Upper lobe of right lung (tissue), 1 donor: ENCODE measurements at places on chromosomes 11 and 22. TPM values are rescaled to one million over a fixed set of nuclear protein-coding genes. Genes with fewer than 3 reads are reported as not detected.
A peak's percentile ranks its signal among the peaks of the same experiment; 100 is the strongest.

DNA sequence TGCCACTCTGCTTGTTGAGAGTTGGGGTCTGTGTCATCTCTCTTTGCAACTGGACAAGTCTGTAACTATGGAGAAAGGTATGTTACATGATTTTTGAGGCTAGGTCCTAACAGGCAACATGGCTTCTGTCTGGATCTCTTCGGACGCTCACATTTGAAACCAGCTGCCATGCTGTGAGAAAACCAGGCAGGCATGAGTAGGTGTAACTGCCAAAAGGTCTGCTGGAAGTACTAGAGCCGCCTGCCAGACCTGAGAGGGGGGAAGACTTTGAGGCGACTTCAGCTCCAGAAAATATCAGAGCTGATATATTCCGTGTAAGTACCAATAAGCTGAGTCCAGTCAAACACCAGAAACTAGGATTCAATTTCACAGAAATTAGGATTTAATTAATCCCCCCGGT, 579.5 kb downstream of the LRRC4C start:
- no peaks in the 10 kb centered on the region for H3K36me3 ChIP-seq
- no peak overlapping the region for H3K4me3 ChIP-seq
- no peaks in the 10 kb centered on the region for H3K27me3 ChIP-seq
- DNase-seq: no peak

- H3K27ac ChIP-seq: no peak overlapping the region
- no peaks in the 10 kb centered on the region for H3K27me3 ChIP-seq
- H3K4me1 ChIP-seq: peaks cover 16% of the 10 kb centered on the region
- H3K36me3 ChIP-seq: no peaks in the 10 kb centered on the region
- no peak overlapping the region for H3K4me3 ChIP-seq
- DNase-seq: no peak
Measured at GRCh38 chr11:95299078-95299679, 68.2 kb upstream of the SESN3 start.

Gene TRPM5
- not detected for total RNA-seq

- H3K4me1 ChIP-seq: no peaks in the 10 kb centered on the region
- H3K4me3 ChIP-seq: no peak overlapping the region
- H3K36me3 ChIP-seq: no peaks in the 10 kb centered on the region
- DNase-seq: no peak
- no peaks in the 10 kb centered on the region for H3K27me3 ChIP-seq
- H3K27ac ChIP-seq: no peak overlapping the region
Measured at GRCh38 chr11:127225619-127226018, 225.0 kb upstream of the KIRREL3 start.

DNA sequence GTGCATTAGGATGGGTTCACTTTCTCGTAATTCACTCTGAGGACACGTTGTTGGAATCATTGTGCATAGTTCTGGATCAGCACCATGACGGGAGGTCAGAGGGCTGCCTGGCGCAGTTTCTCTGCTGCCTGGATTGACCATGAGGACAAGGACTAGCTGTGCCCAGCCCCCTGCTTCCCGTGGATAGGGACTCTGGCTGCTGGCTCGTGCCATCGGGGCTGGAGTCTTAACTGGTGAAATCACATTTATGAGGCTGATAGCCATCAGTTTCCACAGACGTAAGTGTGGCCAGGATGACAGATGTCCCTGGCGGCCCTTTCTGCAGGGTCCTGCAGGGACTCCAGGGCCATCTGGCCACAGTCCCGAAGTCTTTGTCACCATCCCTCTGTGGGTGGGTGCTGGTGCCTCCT, 24.1 kb upstream of the GRAMD4 start:
- no peak overlapping the region for H3K4me3 ChIP-seq
- H3K27ac ChIP-seq: no peak overlapping the region
- H3K4me1 ChIP-seq: peaks cover 42% of the 10 kb centered on the region
- DNase-seq: peak; percentile 68
- no peaks in the 10 kb centered on the region for H3K36me3 ChIP-seq

- no peak overlapping the region for H3K27ac ChIP-seq
- no peak overlapping the region for H3K4me3 ChIP-seq
- no peaks in the 10 kb centered on the region for H3K27me3 ChIP-seq
- no peaks in the 10 kb centered on the region for H3K4me1 ChIP-seq
Measured at GRCh38 chr11:8009856-8010255, 22.7 kb downstream of the EIF3F start.

DNA sequence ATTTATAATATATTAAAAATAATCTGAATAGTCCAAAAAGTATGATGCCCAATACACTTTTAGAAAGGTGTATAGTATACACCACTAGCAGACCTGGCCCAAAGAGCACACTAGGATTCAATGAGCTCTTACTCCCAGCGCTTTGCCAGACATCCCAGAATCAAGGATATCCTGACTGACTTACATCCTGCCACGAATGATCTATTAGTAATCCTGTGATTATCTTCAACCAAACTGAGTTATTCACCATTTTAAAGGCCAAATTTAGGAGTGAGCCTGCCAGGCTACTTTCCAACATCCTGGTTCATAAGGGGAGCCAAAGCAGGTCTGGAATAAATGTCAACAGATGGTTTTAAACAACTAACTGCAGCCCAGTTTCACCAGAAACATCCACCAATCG, 60.8 kb upstream of the FAM181B start:
- no peak overlapping the region for H3K4me3 ChIP-seq
- no peaks in the 10 kb centered on the region for H3K36me3 ChIP-seq
- H3K27ac ChIP-seq: no peak overlapping the region

Gene P2RY6
- total RNA-seq: 3.2 TPM

- H3K4me3 ChIP-seq: no peak overlapping the region
- no peaks in the 10 kb centered on the region for H3K27me3 ChIP-seq
- H3K27ac ChIP-seq: no peak overlapping the region
- no peak for DNase-seq
- peaks cover 4% of the 10 kb centered on the region for H3K36me3 ChIP-seq
Measured at GRCh38 chr11:46736615-46737014, 17.6 kb downstream of the F2 start.

- H3K36me3 ChIP-seq: no peaks in the 10 kb centered on the region
- H3K27ac ChIP-seq: no peak overlapping the region
- H3K27me3 ChIP-seq: no peaks in the 10 kb centered on the region
- H3K4me3 ChIP-seq: peak overlapping the region; percentile 33
- peaks cover 3% of the 10 kb centered on the region for H3K4me1 ChIP-seq
- peak; percentile 91 for DNase-seq
Measured at GRCh38 chr22:19730655-19731360, 7.5 kb downstream of the GP1BB start.

- no peak for DNase-seq
- H3K27ac ChIP-seq: peak overlapping the region; percentile 69
- H3K4me3 ChIP-seq: peak overlapping the region; percentile 79
- peaks cover 14% of the 10 kb centered on the region for H3K4me1 ChIP-seq
- no peaks in the 10 kb centered on the region for H3K27me3 ChIP-seq
Measured at GRCh38 chr11:36288442-36289225, 590 bp downstream of the COMMD9 start.

- no peaks in the 10 kb centered on the region for H3K36me3 ChIP-seq
- H3K27me3 ChIP-seq: no peaks in the 10 kb centered on the region
- H3K27ac ChIP-seq: no peak overlapping the region
- no peak for DNase-seq
Measured at GRCh38 chr11:16512198-16512898, 156.0 kb upstream of the SOX6 start.

- peaks cover 26% of the 10 kb centered on the region for H3K4me1 ChIP-seq
- no peak for DNase-seq
- peaks cover 52% of the 10 kb centered on the region for H3K36me3 ChIP-seq
- no peaks in the 10 kb centered on the region for H3K27me3 ChIP-seq
- H3K4me3 ChIP-seq: peak overlapping the region; percentile 63
- peak overlapping the region; percentile 93 for H3K27ac ChIP-seq
Measured at GRCh38 chr11:66068923-66069714, 953 bp upstream of the PACS1 start.

- no peaks in the 10 kb centered on the region for H3K4me1 ChIP-seq
- DNase-seq: peak; percentile 39
- no peaks in the 10 kb centered on the region for H3K36me3 ChIP-seq
- no peak overlapping the region for H3K4me3 ChIP-seq
Measured at GRCh38 chr22:29251981-29252911, 15.5 kb downstream of the RHBDD3 start.

DNA sequence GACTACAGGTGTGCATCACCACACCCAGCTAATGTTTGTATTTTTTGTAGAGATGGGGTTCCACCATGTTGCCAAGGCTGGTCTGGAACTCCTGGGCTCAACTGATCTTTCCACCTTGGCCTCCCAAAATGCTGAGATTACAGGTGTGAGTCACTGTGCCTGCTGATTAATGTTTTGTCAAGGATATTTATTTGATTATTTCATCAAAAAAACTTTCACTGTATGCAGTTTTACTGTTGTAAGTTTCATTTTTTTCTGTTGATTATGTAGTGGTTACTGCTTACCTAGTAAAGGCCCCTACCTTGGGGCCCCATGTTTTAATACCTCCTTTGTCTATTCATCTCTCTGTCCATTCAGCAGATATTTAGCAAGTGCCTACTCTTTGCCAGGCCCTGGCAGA, 16.7 kb upstream of the FAM168A start:
- no peaks in the 10 kb centered on the region for H3K36me3 ChIP-seq
- no peaks in the 10 kb centered on the region for H3K27me3 ChIP-seq
- DNase-seq: no peak
- H3K27ac ChIP-seq: no peak overlapping the region
- H3K4me1 ChIP-seq: no peaks in the 10 kb centered on the region

DNA sequence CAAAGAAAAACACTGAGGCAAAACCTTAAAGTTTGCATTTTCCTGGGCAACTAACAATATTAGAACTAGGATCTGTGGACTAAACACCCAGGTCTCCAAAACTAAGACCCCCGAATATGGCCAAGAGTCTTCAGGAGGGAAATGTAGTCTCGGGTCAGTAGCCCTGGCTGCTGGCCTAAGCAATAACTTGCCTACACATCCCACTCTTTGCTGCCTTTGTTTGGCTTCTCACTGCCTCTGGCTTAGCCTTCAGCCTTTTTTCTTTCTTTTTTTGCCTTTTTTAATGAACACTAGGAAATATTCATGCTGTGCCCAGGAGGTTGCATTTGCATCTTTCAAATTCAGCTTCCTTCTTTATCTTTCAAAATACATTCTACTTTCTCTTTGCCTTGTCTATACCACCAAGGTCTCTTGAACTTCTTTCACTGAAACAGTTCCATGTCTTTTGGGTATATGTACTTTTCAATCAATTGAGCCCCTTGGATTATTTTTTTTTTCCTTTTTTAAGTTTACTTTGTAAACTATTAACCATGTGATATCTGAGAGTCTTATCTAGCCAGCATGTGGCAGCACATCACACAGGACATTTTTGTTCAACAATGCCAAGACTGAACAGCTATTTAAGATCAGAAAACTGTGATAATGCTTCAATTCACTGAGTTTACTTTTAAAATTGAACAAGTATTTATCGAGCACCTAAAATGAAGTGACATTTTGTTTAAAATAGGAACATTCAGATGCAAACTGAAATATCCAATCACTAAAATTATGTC, 165.0 kb upstream of the TRPC6 start:
- peak overlapping the region; percentile 11 for H3K4me3 ChIP-seq
- peak overlapping the region; percentile 39 for H3K27ac ChIP-seq
- H3K27me3 ChIP-seq: no peaks in the 10 kb centered on the region
- DNase-seq: no peak
- no peaks in the 10 kb centered on the region for H3K4me1 ChIP-seq

DNA sequence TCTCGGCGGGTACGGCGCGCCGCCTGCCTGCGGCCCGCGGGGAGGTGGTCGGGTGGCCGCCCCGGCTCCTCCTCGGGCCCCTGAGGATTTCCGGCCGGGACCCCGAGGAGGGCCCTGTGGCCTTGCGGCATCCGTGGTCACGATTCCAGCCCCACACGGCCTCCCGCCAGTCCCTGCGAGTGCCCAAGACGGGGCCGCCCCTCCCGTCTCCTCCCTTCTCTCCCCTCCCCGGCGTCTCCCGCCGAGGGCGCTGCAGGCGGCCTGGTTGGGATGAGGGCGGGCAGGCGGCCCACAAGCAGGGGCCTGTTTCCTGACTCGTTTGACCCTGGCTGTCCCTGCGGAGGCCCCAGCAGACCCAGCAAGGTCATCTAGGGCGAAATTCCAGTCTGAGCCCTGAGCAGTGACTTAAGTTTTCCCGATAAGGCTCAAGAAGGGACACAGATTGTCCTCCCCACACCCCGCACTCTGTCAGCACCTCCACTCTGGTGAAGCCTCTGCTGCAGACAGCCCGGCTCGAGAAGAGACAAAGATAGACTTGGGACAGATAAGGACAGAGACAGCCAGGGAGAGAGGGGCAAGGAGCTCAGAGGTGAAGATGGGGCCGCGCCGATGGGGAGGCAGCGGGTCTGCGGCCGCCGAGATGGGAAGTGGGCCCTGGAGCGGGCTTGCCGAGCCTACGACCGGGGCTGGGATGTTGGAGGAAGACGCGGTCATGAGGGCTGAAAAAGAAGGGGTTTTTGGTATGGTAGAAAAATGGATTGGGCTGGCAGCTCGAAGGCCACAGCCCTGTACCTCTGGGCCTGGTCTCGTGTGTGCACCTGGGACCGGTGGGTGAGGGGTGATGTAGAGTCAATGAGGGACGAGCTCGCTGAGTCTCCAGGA, 95.0 kb downstream of the SWAP70 start:
- H3K27me3 ChIP-seq: no peaks in the 10 kb centered on the region
- H3K36me3 ChIP-seq: no peaks in the 10 kb centered on the region
- H3K4me3 ChIP-seq: peak overlapping the region; percentile 91
- DNase-seq: peak; percentile 87
- H3K27ac ChIP-seq: peak overlapping the region; percentile 87

Gene CCS
- total RNA-seq: 31.9 TPM

GRCh38 chr11:82194521-82194920, 539.1 kb downstream of the FAM181B start:
- H3K4me1 ChIP-seq: no peaks in the 10 kb centered on the region
- H3K4me3 ChIP-seq: no peak overlapping the region
- H3K27me3 ChIP-seq: no peaks in the 10 kb centered on the region
- DNase-seq: no peak
- H3K36me3 ChIP-seq: no peaks in the 10 kb centered on the region

Gene ASCL2
- 2.2 TPM for total RNA-seq

Gene ESAM
- total RNA-seq: 164 TPM

DNA sequence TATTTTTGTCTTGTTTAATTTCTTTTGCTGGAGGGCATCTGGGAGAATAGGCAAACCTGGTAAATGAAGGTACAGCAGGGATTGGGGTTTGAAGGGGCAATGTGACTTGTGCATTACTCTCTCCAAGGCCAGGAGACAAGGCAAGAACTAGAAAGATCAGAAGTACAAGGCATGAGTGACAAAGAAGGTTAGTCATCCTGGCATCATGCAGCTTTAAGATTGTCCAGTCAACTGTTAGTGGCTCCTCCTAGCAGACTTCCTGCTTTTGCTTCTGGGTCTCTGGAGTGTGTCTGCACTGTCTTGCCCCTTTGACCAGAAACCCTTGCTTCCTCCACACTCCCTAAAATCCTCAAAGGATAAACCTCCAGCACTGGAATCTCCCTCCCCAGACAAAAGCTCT, 27.2 kb upstream of the GLYATL1 start:
- no peak overlapping the region for H3K27ac ChIP-seq
- H3K4me1 ChIP-seq: no peaks in the 10 kb centered on the region
- H3K4me3 ChIP-seq: no peak overlapping the region

Gene RFPL2
- not detected for total RNA-seq

Gene RAB39A
- 2.0 TPM for total RNA-seq

- no peak for DNase-seq
- H3K27ac ChIP-seq: no peak overlapping the region
- peaks cover 9% of the 10 kb centered on the region for H3K36me3 ChIP-seq
- H3K27me3 ChIP-seq: no peaks in the 10 kb centered on the region
- H3K4me3 ChIP-seq: no peak overlapping the region
- no peaks in the 10 kb centered on the region for H3K4me1 ChIP-seq
Measured at GRCh38 chr11:9827708-9828107, 163.8 kb downstream of the SWAP70 start.
